Eye (tissue), 1 donor: ENCODE measurements at places on chromosomes 4 and X.
A peak's percentile ranks its signal among the peaks of the same experiment; 100 is the strongest.

DNA sequence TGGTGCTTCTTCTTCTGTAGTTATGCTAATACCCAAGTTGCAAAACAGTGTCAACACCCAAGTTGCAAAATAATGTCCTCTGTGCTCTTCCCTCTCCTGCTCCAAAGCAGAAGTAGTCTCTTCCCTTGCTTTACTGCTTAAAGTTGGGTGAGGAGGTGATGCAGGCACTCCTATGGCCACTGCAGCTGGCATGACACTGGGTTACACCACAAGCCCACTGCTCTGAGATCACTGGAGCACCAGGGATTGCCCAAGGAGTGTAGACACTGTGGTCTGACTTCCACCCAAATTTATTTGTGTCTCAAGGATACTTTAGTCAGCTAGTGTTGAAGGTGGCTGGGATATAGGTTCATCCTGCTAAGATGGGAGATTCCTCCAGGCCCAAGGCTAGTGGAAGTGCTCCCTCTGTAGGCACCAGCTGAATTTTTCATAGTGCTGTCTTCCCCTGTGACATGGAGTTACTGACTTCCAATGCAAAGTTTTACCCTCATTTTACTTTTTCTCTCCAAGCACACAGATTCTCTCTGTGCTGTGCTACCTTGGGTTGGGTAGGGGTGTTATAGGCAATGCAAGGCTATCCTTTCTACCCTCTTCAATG lies 196.2 kb upstream of the TENT5D start:
- no peak for DNase-seq

GRCh38 chr4:174561560-174561959 lies 39.3 kb upstream of the HPGD start:
- DNase-seq = peak; percentile 4

DNA sequence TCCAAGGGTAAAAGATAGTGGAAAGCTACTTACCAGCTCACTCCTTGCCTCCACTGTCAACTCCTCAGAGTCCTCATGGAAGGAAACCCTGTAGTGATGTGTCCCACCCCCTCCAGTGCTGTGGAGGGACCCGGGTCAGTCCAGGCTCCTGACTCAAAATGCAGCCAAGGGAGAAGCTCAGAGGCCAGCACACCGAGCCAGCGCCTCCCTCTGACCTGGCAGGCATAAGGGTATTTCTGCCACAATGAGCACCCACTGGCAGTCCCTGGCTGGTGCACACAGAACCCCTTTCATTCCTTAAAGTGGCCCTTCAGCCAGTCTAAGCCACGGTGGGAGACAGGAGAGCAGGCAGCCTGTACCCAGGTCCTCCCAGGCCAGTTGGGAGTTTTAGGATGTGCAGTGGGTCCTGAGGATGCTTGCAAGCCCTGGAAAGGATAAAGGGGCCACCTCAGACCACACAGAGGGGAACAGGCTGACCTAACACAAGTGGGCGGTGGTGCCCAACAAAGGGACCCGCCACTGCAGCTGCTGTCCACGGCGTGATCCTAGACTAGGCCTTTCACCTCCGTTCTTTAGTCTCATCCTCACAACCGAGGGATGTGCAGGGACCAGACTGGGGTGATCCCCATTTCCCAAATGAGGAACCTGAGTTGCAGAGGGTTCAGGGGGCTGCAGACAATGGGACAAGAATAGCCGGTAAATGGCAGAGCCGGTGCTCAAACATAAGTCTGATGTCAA lies 5.7 kb downstream of the JAKMIP1 start:
- no peak for DNase-seq

DNA sequence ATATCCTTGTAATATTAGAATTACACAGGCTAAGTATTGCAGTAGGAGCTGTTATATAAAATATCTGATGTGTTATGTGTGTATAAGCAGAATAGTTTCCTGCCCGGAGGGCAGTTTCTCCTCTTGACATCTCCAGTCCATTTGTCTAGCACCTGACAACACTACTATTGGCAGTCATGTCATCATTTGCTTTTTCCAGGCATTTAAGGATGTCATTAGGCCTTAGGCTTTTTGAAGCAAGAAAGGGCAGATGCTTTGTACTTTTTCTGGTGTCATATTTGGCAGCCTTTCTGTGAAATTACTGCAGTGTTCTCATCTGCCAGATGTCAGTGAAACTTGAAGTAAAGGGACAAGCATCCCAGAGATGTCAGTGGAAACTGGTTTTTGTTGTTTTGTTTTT lies 2017.6 kb upstream of the IGFBP7 start:
- DNase-seq = peak; percentile 57

DNA sequence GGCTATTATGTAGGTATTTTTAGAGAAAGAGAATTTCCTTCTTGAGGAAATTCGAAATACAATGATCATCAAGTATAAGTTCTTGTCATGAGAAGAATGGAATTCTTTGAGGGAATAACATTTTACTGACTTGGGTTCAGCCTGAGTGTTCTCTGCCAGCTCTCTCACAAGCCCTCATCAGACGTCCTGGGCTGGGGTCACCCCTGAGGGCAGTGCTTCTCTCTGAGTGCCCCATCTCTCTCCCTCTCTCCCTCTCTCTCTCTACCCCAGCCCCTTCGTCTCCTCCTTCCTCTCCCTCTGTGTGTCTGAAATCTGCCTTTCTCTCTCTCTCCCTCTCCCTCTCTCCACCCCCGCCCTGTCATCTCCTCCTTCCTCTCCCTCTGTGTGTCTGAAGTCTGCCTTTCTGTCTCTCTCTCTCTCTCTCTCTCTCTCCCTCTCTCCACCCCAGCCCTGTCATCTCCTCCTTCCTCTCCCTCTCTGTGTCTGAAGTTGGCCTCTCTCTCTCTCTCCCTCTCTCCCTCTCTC lies 241.7 kb upstream of the PSAPL1 start:
- no peak for DNase-seq

- DNase-seq = no peak
Observed at GRCh38 chrX:39439906-39440798, 638.9 kb downstream of the MID1IP1 start.

- DNase-seq = no peak
Observed at GRCh38 chr4:40552536-40552935, 77.1 kb downstream of the RBM47 start.

- no peak for DNase-seq
Observed at GRCh38 chr4:22730021-22730420, 37.3 kb downstream of the GBA3 start.

DNA sequence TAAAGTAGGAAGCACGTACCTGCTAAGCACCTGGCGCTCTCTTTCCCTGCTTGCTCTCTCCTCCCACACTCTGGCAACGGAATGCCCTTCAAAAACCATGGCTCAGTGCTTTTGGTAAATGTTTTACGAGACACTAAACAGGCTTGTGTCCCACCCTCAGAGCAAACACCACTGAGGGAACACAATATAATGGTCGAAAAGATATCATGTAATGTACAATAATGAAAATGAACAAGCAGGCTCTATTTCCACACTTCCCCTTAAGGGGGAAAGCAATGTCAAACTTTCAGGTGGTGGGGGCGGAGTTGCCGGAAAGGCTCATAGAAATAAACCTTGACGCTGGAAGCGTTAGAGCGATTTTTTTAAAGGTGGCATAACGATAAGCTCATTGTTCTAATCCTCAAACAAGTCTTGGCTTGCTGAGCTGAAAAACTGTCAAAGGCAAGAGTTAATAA lies 115.1 kb downstream of the RBM47 start:
- DNase-seq = no peak

DNA sequence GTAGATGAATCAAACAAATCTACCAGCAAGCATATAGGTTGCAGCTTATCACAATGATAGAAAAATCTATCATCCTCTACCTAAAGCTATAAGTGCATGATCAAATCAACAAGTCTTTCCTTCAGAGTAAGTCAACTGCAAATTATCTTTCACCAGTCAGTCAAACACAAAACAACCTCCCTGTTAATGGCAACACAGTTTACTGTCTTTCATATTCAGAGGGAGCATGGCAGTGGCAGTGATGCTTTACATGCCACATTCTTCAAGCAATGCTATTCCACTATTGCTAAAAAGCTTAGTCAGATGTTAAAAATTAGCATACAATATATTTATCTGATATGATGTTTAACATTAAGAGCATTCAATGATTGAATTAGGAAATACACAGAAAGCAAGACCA lies 245.1 kb upstream of the KLHL4 start:
- no peak for DNase-seq

DNA sequence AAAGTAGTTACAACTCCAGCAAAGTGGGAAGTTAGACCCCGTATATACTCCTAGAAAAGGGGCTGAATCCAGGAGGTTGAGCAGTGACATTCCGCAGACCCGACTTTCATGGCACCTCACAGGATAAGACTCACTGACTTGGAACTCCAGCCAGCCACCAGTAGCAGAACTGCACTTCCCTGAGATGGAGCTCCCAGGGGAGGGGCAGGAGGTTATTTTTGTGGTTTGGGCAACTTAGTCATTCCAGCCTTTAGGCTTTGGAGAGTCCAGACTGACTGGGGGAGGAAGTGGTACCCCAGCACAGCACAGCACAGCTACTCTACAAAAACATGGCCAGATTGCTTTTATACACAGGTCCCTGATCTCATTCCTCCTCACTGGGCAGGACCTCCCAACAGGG lies 319.1 kb downstream of the PCDH19 start:
- DNase-seq = no peak

DNA sequence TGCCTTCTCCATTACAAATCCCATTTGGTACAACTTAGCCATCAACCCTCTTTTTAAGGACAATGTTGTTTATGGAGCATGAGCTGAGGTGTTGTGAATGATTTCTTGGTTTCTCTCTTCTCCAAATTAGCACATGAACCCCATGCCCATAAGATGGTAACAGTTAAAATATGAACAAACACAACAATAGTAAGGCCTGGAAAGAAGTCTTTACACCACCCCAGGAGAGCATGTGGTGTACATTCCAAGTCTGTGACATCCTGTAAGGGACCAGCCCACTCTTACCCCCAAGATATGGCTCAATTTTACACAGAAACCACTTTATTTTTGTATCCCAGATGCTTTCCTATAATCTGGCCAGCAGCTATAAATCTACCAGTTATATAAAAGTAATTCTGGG lies 226.1 kb downstream of the COX18 start:
- DNase-seq = no peak

GRCh38 chr4:138659812-138660316 lies 355.7 kb upstream of the NOCT start:
- DNase-seq = no peak

DNA sequence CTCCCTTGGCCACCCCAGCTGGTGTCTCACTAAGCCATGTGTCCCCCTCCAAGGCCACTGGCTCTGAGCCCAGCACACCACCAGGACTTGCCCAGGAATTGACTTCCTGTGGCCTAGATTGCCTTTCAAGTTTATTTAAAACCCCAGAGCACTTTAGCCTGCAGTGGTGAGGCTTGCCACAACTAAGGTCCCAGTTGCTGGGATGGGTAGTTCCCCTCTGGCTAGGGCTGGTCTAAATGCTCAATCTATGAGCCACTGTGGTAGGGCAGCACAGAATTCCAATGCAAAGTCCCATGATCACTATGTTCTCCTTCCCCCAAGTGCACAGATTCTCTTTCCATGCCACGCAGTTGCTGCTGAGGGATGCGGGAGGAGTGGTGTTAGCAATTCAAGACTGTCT lies 61.1 kb upstream of the HCCS start:
- DNase-seq = no peak

GRCh38 chr4:123667496-123667895 lies 270.9 kb downstream of the SPRY1 start:
- no peak for DNase-seq

DNA sequence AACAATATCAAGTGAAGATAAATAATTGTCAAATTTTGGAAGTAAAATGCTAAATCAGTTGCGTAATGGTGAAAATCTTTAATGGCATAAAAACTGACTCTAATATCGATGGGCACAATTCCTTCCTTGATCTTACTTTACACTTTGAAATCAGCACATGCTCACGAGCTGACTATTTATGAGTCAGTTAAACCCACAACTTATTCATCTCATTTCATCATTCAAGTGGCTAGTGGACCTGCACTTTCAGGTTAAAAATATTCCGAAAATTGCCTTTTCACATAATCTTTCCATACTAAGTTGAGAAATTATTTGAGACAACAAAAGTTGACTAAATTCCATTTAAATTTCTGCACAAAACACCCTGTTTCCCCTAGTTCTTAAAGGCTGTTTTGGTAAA lies 582.1 kb upstream of the TENM3 start:
- no peak for DNase-seq

- peak; percentile 76 for DNase-seq
Observed at GRCh38 chr4:89640620-89641366, 196.2 kb downstream of the SNCA start.

GRCh38 chrX:15939737-15940136 lies 85.1 kb upstream of the AP1S2 start:
- DNase-seq = no peak

GRCh38 chr4:107578321-107578720 lies 141.7 kb downstream of the PAPSS1 start:
- DNase-seq = no peak

GRCh38 chr4:135548711-135549110 lies 1347.1 kb upstream of the PABPC4L start:
- peak; percentile 45 for DNase-seq

- no peak for DNase-seq
Observed at GRCh38 chrX:133448512-133449076, 33.3 kb upstream of the GPC4 start.

- DNase-seq = no peak
Observed at GRCh38 chr4:8341691-8342090, 72.1 kb downstream of the HTRA3 start.

- DNase-seq = no peak
Observed at GRCh38 chr4:187724456-187724855, 271.1 kb upstream of the ZFP42 start.

GRCh38 chr4:2810388-2810787 lies 17.5 kb downstream of the SH3BP2 start:
- no peak for DNase-seq
